ENCODE measurements at places on chromosomes 13 and 19.

- DNase-seq = peak; percentile 68
Measured at GRCh38 chr19:45569619-45570421, 14.8 kb downstream of the OPA3 start.

DNA sequence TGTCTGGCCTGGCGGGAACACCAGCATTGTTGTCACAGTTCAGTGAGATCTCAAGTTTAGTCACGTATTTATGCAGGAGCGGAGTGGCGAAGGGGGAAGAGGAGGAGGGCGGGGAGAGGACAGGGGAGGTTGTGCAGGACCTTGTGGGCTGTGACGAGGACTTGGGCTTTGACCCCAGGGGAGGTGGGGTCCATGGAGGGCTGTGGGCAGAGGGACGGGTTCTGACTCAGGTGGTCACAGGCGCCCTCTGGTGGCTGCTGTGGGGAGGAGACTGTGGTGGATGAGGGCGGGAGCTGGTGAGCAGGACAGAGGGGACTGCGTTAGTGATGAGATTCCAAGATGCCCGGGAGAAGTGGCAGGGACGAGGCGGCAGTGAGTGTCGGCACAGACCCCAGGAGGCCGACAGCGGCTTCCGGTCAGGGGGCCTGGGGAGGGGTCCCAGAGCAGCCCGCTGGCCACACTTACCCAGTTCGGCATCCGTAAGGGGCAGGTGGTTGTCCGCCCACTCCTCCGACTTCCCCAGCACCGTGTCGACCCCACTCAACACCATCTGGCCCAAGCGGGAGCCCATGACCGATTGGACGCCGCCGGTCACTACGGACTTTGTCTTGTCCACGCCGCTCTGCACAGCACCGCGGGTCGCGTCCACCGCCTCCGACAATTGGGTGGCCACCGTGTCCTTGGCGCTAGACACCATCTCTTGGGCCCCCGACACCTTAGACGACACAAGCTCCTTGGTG lies 15.7 kb downstream of the PLIN3 start:
- DNase-seq = peak; percentile 85

DNA sequence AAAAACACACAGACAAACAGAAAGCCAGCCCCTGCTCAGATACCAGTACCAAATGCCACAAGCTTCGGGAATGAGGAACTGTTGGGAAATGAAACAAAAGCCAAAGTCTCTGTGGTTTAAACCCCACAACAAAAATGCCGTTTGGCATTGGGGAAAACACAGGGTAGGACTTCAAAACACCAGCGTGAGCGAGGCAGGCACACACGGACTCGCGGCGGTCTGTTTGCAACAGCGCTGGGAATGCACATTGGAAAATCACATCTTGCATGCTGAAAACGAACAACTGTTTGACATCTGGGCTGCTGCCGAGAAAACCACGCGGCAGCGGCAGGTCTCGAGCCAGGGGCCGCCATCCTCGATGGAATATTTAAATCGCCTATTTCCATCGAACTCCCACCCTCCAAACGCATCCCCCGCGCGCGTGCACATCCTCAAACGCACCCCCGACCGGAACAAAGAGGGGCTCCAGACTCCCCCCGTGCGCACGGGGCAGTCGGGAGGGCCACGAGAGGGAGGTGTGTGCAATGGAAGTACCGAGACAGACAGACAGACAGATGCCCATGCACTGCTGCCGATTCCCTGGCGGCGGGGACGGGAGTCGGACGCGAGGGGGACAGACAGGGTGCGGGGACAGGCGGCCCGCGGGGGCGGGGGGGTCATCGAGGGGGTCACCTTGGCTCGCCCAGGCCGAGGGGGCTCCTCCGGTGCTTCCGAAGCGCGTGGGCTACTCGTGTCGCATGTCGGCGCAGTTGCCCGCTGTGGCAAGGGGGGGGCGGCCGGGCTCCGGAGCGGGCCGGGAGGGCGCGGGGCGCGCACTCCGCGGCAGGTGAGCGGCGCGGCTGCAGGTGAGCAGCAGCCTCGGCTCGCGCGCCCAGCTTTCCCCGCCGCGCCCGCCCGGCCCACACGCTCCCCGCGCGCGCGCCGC lies at the start of gene GPR12:
Gene GPR12, minus strand, starts transcription at position 880 of the 925 bp plus-strand sequence. CDS start 959 bp downstream, outside the sequence.
- no peak for DNase-seq

DNA sequence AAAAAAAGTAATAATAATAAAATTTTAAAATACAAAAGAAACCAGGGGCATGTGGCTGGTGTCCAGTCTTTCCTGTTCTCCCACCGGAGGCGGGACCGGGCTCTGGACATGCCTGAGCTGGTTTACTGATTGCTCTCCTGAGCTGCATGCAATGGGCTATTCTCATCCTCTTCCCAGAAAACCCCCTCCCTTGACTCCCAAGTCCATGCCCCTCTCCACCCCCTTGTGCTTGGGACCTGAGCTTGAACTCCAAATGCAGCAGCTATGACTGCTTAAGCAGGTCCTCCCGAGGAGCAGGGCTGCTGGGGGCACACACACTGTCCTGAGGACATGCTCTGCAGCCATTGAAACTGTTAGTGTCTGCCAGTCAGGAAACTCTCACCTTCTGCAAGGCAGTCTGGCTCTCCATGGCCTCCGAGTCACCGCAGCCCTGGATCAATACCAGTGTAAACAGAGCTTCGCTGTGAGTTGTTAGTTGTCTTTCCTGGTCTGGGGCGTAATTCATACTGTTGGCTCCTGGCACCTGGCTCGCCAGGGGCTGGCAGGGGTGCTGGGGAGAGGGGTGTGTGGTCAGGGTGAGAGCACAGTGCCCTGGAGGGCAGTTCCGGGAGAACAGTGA lies 41.6 kb upstream of the CHST8 start:
- DNase-seq = no peak

DNA sequence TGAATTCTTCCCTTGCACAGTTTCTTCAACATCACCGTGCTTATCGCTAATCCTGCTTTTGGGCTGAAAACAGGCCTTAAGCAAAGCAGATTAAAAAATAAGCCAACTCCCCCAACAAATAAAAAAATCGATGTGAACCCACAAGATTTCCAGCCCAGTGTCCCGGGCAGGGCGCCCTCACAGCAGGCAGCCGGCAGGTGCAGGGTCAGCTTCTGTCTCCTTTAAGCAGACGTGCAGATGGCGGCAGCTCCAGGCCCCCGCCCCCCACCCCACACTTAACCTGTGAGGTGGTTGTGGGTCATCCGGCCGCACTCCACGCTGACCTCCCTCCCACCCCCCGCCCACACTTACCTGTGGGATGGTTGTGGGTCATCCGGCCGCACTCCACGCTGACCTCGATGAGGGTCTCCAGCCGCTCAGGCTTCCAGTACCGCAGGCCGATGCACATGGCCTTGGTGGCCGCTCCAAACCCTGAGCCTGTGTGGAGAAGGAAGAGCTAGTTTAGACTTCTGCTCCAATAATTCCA lies 19.8 kb downstream of the ADPRHL1 start:
- no peak for DNase-seq

DNA sequence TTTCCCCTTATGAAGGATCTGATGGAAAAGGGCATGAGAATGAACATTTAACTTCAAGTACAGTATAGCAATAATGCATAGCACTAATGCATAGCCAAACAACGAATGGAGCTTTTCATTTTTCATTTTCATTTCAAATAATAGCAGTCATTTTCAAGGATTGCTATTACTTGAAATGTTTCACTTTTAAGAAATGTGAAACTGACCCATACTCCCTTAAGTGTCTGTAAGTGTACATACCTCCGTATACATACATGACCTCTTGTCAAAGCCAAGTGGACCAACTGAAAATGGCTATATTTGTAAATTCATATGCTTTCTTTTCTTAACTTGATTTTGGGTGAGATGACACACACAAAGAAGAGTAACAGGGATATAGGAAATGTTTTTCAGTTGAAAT lies 3.8 kb downstream of the RAP2A start:
- DNase-seq = no peak

GRCh38 chr13:59531571-59532091 lies 632.1 kb downstream of the DIAPH3 start:
- peak; percentile 24 for DNase-seq

DNA sequence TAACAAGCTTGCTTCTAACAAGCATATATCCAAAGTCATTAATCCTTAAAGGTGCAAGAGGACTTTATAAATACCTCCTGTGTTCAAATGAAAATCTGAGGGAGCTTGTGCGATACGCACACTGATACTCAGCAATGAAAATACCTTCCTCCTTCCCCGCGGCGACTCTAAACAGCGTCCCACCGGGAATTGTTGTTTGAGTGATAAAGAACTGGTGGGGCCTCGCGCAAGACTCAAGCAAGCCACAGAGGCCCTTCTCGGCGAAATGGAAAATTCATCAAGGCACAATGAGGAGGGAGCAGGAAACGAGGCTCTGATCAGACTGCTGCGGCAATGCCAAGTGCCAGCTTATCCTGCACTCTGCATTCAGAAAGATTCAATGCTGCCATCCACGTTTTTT lies 126.7 kb downstream of the ABCC4 start:
- no peak for DNase-seq

GRCh38 chr19:29965492-29965891 lies 23.5 kb downstream of the URI1 start:
- DNase-seq = no peak

DNA sequence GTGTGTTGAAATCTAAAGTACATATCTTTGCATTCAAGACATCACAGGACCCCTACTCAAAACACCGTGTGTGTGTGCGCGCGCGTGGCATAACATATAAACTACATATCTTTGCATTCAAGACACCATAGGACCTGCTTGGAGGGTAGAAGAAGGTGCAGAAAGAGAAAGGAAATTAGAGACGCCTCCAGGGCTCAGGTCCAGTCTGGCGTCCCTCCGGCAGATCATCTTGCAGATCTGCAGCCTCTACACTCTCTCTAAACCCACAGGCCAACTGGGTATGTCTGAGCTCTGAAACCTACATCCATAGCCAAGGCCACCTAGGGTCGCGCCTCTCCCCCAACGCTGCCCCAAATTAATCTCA lies 659 bp upstream of the PAFAH1B3 start:
- no peak for DNase-seq

GRCh38 chr19:10309423-10309822 lies at the start of gene ZGLP1:
TSS of gene ZGLP1 (minus strand) at chr19:10309815.
- DNase-seq = no peak

DNA sequence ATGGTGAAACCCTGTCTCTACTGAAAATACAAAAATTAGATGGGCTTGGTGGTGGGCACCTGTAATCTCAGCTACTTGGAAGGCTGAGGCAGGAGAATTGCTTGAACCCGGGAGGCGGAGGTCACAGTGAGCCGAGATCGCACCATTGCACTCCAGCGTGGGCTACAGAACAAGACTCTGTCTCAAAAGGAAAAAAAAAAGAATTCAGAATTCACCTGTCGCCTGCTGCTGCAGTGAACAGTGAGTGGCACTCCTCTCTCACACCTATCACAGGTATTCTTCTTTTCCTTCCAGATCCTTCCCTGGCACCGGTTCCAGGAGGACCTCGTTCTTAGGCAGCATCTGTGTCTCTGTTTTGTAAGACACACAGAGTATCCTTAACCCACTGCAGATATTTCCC lies 5.8 kb upstream of the MVB12A start:
- no peak for DNase-seq

- DNase-seq = no peak
Measured at GRCh38 chr13:50085063-50085462, 69.8 kb downstream of the KCNRG start.

DNA sequence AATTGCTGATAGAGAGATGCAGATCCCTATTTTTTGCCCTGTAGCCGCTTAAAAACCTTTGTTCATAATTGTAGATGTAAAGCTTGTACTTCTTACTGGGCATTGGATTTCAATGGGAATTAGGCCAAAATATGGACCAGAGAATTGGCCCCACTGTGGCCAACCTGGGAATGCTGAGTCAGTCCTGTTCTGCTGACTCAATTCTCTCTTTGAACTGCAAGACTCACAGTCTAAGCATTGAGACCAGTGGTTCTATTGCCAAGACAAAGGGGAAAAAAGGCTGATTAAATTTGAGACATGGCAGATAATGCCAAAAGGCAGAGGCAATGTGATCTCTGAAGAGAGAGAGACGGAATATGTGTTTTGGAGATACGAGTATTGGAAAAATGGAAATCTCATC lies 72.5 kb upstream of the UBL3 start:
- DNase-seq = no peak

- no peak for DNase-seq
Measured at GRCh38 chr13:34258646-34259386, 440.9 kb downstream of the RFC3 start.

DNA sequence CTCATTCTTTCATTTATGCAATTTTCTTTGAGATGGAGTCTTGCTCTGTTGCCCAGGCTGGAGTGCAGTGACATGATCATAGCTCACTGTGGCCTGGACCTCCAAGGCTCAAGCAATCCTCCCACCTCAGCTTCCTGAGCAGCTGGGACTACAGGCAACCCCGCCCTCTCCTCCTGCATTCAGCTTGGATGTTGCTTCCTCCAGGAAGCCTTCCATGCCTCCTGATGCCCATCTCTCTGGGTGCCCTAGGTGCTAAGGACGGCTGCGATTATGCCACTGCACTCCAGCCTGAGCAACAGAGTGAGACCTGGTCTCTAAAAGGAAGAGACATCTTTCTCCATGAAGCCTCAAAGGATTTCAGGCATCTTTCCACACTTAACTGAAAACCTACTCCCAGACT lies 161.8 kb downstream of the PTPRS start:
- DNase-seq = no peak

DNA sequence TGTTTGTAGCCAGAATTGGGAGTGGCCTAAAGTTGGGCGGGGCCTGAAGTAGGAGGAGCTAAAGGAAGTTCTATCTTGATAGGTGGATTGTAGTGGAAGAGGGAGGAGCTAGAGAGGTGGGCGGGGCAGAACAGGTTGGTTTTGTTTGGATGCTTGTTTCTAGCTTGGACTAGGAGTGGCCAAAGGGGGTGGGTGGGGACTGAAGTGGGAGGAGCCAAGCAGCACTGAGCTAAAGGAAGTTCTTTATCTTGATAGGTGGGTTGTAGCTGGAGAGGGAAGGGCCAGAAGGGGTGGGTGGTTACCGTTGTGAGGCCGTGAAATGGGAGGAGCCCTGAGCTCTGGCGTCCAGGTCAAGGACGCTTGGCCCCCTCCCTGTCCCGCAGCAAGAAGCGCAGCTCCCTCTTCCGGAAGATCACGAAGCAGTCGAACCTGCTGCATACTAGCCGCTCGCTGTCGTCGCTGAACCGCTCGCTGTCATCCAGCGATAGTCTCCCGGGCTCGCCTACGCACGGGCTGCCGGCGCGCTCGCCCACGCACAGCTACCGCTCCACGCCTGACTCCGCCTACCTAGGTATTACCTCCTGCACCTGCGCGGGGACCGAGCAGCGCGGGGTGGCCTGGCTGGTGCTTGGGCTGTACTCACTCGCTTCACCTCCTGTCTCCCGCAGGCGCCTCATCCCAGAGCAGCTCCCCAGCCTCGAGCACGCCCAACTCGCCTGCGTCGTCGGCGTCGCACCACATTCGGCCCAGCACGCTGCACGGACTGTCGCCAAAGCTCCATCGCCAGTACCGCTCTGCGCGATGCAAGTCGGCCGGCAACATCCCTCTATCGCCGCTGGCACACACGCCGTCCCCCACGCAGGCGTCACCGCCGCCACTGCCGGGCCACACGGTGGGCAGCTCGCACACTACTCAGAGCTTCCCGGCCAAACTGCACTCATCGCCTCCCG lies 8.0 kb downstream of the DNASE2 start:
- peak; percentile 47 for DNase-seq
